ENCODE measurements at places on chromosomes 7 and 10. TPM values are rescaled to one million over a fixed set of nuclear protein-coding genes. Genes with fewer than 3 reads are reported as not detected.

DNA sequence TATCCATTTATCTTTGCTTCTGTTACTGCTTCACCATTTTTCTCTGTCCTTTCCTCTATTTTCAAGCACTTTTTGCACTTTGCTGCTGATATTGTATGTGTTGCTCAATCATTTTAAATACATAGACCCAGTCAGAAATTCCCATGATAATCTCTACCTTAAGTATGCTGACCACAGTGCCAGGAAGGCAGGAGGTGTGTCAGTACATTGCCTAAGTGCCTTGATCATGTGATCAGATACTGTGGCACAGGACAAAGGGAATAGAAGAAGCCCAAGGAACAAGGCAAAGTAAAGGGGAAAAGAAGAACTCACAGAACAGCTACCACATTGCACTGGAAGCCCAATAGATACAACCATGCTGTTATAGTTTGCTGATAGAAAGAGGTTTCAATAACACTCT, 53.7 kb upstream of the CD36 start:
- no peak for DNase-seq

- peak; percentile 58 for DNase-seq
Measured at GRCh38 chr7:101162551-101163278, 2.7 kb downstream of the VGF start.

- DNase-seq, result no peak
Measured at GRCh38 chr10:76033457-76034196, 602.2 kb downstream of the LRMDA start.

GRCh38 chr7:24200407-24200966, 83.5 kb upstream of the NPY start:
- DNase-seq, result no peak

DNA sequence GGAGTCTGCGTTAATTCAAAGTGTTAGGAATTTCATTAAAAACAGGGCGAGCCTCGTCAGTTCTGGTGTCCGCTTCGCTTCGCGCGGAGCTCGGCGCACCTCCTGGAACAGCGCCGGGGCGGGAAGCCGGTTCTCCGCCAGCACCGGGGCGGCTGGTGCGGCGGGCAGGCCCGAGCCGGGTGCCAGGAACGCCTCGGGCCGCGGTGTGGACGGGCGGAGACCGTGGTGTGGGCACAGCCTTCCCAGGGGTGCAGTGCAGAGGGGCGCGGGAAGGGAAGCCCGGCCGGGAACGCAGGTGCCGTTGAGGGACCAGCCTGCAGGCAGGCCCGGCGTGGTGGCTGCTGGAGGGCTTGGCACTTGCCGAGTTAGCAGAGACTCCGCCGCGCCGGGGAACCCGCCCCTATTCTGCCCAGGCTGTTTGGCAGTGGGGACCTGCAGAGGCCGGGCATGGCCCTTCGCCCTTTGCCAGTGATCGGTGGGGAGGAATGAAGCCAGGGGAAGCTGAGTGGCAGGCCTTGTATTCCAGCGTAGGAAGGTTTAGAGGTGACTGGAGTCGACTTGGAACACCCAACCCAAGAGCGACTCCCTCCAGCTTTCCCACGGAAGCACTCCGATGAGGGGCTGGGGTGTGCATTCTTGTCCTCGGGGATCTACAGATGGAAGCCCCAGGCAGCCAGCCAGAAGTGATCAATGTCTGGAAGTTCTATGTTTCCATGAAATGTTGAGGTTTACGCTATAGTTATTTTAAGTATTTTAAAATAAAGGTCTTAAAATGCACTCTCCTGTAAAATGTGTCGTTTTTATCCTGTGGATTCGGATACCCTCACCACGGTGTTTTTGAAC, 945 bp upstream of the RHEB start:
- DNase-seq, result peak; percentile 29

- no peak for DNase-seq
Measured at GRCh38 chr7:43679210-43680068, 49.9 kb downstream of the COA1 start.

GRCh38 chr7:149217570-149217969, 21.9 kb upstream of the ZNF212 start:
- DNase-seq, result no peak

GRCh38 chr10:133160826-133161471, 930 bp downstream of the KNDC1 start:
- DNase-seq, result no peak

DNA sequence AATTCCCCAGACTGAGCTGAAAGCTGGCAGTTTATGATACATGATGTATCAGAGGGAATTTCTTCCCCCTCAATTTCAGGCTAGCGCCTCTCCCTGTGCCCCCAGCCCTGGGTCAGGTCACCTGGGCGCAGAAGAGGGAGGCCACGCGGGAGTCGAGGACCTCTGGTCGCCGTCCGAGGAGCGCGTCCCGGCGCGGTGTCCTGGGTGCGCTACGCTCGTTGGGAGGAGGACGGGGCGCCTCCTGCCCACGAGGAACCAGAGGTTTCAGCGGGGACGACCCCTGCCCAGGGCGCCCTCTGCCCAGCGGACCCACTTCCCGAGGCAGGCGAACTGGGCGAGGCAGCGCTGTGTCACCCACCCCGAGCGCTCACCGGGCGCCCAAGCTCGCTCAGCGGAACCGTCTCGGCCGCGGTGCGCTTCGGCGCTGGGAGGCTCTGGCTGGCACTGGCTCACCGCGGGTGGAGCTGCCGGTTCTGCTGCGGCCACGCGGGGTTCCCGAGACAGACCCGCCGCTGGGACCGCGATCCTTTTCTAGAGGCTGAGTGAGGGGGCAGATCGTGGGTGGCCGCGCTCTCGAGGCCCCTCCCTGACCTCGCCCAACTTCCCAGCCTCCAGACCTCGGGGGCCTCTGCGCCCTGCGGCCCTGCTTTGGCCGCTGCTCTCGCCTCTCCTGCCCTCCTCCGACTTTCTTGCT, at the start of gene FAM237B:
Gene FAM237B (minus strand): TSS at position 504 of the 694 bp plus-strand sequence. CDS start 1,556 bp downstream, outside the sequence.
- no peak for DNase-seq

DNA sequence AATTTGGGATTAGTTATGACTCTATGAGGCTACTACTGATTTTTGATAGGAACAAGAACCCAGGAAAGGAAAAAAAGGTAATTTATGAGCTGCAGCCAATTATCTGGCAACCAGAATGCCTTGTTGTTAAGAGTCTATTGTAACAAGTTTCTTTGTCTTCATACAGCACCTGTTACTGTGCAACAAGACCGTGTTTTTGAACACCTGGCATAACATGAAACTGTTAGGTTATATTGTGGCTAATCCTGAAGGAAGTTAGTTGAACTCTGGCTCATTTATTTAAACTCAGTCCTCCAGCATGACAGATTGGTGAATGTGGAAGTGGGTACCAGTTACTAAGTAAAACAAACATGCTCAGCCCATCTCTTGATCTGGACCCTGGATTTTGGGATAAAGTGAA, 33.0 kb downstream of the RALA start:
- no peak for DNase-seq

- no peak for DNase-seq
Measured at GRCh38 chr10:126903656-126904360, 1.4 kb upstream of the DOCK1 start.

- no peak for DNase-seq
Measured at GRCh38 chr10:18268005-18268404, 127.8 kb downstream of the CACNB2 start.

- DNase-seq, result peak; percentile 12
Measured at GRCh38 chr7:141495057-141495456, 56.2 kb upstream of the AGK start.

DNA sequence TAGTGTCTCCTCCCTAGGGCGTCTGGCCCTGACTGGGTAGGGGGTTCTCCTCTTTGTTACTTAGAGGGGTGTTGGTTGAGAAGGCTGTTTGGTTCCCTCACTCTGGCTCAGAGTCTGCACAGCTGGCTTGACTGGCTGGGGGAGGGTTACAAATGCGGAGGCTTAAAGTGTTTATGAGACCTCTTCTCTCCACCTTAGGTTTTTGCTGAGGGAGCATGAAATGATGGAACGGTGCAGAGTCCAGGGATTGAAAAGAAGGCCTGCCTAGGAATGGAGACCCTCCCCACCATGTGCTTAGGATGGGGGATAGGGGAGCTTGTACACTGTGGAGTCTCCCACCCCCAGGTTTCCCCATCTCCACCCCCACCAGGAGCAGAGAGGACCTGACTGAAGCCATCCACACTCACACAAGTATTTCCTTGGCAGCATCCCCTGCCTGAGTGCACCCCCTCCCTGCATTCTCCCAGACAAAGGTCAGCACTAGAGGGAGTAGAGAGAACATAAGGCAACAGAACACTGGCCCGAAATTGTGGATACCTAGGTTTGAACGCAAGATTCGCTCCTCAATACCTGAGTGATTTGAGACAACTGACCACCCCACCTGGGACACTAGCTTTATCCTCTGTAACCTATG, 1.7 kb upstream of the LDB1 start:
- peak; percentile 35 for DNase-seq

DNA sequence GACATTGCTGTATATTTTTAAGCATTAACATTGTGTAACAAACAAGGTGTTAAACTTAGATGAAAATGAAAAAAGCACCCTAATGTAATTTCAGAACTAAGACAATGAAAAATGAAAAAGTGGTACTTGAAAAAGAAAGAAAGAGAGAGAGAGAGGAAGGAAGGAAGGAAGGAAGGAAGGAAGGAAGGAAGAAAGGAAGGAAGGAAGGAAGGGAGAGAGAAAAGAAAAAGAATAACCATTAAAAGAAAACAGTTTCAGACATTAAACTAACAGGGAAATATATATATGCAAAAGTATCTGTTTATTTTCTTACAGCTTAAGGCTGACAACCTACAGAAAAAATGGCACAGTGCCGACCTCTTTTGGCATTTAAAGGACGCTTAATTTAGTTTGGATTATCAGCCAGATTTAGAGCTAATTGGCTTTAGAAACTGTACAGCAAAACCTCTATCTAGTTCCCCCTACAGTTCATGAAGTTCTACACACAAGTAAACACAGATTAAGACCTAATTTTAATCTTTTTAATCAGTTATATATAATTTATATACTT, 13.8 kb downstream of the MTERF1 start:
- DNase-seq, result no peak

- DNase-seq, result no peak
Measured at GRCh38 chr7:20927976-20928375, 141.3 kb upstream of the SP8 start.

- DNase-seq, result no peak
Measured at GRCh38 chr10:18886102-18886501, 162.5 kb upstream of the MALRD1 start.

DNA sequence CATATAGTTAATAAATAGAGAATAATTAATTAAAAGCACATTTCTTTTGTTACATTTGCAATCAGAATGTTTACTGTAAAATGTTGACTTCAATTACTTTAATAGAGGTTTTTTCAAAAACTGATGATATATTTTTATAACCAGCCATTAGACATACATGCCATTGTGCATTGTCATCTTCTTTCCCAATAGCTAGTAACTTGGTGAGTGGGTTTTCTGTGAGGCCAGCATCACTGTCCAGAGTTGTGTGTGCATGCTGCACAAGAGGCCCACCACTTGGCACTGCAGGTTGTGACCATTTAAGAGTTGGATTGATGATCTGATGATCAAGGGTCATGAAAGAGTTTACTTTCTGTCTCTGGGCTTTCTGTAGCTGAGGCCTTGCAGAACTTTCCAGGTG, 46.5 kb downstream of the TFEC start:
- no peak for DNase-seq

DNA sequence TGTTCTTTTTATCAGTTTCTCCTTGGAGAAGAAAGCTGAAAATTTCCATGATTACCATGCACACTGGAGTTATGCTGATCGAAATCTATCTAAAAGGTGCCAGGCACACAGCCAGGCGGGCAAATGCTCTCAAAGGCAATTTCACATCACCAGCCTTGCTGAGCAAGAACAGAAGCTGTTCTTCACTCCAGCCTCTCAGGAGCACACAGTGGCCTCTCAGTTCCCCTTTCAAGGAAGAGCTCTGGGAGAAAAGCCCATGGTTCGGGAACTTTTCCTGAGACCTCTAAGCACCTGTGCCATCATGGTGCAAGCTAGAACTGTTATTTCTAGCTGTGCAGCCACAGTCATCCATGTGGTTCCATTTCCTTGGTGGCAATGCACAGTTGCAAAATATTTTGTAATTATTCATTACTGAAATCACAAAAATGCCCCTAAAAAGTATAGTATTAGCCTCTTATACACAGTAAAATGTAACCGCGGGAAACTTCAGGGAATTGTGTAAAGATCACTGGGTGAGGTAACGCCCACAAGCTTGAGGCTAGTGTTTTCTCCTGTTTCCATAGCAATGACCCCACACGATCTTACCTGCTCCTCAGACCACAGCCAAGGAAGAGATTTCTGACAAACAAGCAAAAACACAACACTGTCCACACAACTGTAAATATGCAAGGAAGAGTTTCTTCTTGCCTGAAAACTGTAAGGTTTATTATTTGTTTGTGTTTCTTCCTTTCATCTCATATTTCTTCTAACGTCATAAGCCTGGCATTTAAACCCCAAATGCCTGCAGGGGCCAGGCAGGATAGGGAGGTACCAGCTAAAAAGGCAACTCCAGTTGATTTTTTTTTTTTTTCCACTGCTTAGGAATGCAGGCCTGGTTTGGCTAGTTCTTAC, 121.2 kb downstream of the FAM107B start:
- no peak for DNase-seq

GRCh38 chr10:94459385-94459784, 57.0 kb downstream of the TBC1D12 start:
- no peak for DNase-seq

- no peak for DNase-seq
Measured at GRCh38 chr10:11746883-11747539, 4.8 kb downstream of the ECHDC3 start.

GRCh38 chr10:72525689-72526088, 100.2 kb downstream of the MICU1 start:
- DNase-seq, result no peak

DNA sequence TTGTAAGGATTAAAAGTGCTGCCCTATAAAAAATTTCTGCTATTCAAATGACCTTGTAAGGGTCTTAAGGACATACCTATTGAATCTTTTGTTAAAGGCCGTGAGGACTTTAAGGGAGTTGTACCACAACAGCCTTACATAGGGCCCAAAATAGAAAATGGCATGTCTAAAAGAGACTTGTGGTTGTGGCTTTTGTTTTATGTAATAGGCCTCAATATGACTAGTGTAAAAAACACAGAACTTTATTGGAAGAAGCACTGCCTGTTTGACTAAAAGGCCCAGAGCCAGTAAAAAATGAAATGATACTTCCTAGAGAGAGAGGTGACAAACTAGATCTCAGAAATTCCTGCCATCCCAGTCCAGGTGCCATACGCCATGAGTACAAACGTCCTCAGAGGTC, 286.6 kb downstream of the SEMA3D start:
- no peak for DNase-seq

GRCh38 chr7:25926891-25927625, 224.9 kb upstream of the NFE2L3 start:
- no peak for DNase-seq

The IDI2 gene
- total RNA-seq, result not detected

The PRSS1 gene
- total RNA-seq, result not detected

The TMEM196 gene
- 12.9 TPM for total RNA-seq

The MMP21 gene
- total RNA-seq, result 0.09 TPM

The ATG9B gene
- total RNA-seq, result 3.9 TPM

The SEMA3E gene
- total RNA-seq, result 5.5 TPM

The MRLN gene
- 12.2 TPM for total RNA-seq

The GPR37 gene
- total RNA-seq, result 10.7 TPM

The ITGA8 gene
- total RNA-seq, result 19.8 TPM

The SPDYE8 gene
- total RNA-seq, result not detected

The OLAH gene
- total RNA-seq, result not detected

The MYPN gene
- total RNA-seq, result not detected

The SFXN2 gene
- total RNA-seq, result 10.1 TPM

The CREB5 gene
- 23.6 TPM for total RNA-seq

The ADRA2A gene
- 8.5 TPM for total RNA-seq

The ZCCHC24 gene
- total RNA-seq, result 18.9 TPM

The CYP3A7 gene
- total RNA-seq, result 0.45 TPM

The CPN1 gene
- total RNA-seq, result not detected

The ANXA8L1 gene
- total RNA-seq, result not detected

The HTR7 gene
- total RNA-seq, result 2.2 TPM

Measured in cerebellum (tissue), 4 donors.